ENCODE measurements at places on chromosomes 4 and X.

DNA sequence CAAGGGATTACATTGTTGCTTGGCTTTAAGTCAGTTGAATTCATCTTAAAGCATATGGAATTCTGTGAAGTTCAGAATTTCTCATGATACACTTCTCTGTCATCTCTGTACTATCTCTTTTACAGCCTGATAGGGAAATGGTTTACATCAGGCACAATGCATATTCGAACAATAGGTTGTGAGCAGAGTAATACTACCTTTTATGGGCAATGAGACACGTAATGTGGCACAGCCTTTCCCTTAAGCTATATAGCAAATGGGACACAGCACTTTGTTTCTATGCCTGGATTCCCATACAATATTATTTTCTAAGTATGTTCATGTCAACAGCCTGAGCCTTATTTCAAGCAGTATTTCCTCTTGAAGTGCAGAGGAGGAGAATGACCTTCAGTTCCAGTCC, 58.4 kb downstream of the SYNPO2 start:
- DNase-seq, result no peak

DNA sequence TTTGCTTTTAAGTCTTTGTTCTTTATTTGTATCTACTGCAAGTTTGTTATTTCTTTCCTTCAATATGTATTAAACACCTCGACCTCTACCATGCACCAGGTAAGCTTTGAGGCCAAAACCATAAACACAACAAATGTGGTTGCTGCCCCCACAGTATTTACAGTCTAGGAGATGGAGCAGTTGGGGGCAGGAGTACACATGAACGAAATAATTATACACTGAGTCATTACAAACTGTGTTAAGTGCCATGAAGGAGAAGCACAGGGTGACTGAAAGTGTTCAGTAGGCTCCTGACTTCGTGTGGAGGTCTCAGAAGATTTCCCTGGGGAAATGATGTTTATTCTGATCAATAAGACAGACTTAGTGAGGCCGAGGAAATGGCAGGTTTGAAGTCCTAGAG, 30.3 kb downstream of the SLC25A43 start:
- no peak for DNase-seq

- no peak for DNase-seq
Observed at GRCh38 chr4:8768357-8768999, 103.2 kb downstream of the HMX1 start.

GRCh38 chr4:10140866-10141759, 24.5 kb upstream of the WDR1 start:
- DNase-seq, result no peak

DNA sequence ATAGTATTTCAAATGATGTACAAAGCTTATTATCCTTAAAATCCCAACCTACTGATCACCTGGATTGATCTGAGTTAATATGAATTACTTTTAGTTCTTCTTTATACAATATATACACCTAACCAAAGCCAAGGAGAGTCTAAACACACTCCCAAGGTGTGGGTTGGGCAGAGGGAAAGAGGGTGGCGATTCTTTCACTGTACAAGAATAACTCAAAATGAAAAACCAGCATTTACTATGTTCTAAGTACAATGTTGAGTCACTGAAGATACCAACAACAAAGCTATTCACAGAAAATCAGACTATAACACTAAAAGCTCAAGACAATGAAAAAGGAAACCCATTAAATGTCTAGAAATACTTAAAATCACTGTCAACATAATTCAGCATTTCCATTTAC, 46.6 kb downstream of the ANKRD17 start:
- DNase-seq, result no peak

- DNase-seq, result no peak
Observed at GRCh38 chrX:80512924-80513323, 92.7 kb downstream of the TENT5D start.

GRCh38 chrX:153477901-153478300, 7.5 kb upstream of the HAUS7 start:
- no peak for DNase-seq

- DNase-seq, result no peak
Observed at GRCh38 chr4:147786031-147786430, 54.1 kb downstream of the ARHGAP10 start.

- no peak for DNase-seq
Observed at GRCh38 chrX:17592117-17592516, 145.2 kb upstream of the SCML1 start.

GRCh38 chrX:134180601-134181274, 56.2 kb upstream of the CCDC160 start:
- no peak for DNase-seq

DNA sequence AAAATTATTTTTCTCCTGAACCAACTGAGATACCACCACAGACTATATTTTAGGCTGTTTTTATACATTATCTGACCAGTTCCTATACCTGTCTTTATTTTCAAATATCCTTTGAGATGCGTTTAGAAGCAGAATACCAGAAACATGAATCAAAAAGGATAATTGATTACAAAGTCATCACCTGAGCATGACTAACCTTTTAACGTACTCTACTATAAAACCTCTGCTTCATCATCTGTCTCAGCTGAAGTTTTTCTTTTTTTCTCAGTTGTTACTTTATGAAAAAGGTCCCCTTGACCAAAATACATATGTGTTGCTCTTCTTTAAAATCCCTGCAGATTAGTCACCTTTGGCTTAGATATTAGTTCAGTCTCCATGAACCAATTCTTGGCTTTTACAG, 109.8 kb downstream of the AMMECR1 start:
- no peak for DNase-seq

DNA sequence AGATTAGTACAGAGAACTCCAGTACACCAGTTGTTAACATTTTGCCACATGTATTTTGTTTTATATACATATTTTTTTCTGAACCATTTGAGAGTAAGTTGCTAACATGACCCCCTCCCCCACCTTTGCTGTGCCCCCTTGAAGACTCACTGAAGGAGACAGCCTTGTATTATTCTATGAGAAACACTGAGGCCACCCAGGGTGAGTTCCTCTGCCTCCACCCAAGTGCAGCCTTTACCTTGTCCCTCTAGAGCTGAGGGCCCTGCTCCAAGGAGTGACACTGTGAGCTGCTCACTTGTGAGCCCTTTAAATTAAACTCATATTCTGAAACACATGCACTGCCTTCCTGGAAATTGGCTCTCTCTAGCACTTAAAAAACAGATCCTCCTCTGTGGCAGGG, 21.1 kb downstream of the KIT start:
- DNase-seq, result no peak

- DNase-seq, result no peak
Observed at GRCh38 chrX:34343001-34343400, 210.9 kb upstream of the FAM47A start.

DNA sequence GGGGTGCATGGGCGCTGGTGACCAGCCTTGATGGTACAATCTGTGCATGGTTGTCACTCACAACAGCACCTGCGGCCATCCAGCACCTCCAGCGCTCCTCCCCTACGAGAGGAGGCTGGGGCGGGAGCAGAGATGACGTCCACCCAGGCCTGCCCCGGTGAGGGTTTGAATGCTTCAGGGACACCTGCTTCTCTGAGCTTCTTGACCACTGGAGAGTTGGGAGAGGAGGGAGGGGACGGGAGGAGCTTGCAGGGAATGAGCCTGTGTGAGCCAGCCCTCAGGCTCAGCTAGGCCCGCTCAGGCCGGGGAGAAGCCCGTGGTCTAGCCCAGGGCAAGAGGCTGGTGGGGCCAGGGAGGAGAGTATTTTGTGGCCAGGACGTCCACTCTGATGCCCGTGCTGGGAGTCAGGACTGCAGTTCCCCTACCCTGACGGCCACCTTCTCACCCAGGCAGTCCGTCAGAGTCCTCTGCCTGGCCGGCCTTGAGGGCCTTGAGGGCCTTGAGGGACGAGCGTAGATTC, 59.2 kb downstream of the CPZ start:
- no peak for DNase-seq

DNA sequence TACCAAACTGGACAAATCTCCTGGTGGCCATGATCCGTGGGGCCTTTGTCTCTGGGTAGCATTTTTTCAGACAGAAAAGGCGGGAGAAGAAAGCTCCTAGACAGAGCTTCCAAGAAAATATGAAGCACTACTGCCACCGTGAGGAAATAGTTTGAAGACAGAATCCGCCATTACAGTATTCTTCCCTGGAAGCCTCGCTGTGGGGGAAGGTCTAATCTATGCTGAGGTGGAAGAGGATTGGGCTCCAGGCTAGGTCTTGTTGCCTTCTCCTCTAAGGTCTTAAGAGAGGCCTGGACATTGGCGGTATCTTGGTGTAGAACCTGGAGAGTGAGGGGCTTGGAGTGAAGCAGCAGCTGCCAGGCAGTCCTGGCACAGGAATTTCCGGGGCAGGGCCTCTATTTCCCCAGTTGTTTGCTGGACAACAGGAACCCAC, 218.9 kb downstream of the OR13H1 start:
- no peak for DNase-seq

DNA sequence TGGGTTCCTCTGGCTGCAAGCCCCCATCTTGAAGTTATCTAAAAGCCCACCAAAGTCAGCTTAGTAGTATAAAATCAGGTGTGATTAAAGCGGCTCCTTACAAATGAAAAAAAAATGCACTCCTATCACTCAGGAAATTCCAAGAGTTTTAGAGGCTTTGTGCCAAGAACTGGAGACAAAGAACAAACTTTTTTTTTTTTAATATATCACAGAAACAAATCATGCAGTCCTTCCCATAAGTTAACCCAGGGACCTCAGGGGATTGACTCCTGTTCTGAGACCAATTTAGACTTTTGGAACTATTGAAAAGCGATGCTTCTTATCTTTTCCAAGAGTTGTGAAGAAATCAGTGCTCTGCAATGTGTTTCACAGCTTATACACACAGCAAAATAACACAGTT, 53.6 kb downstream of the HHIP start:
- DNase-seq, result no peak

GRCh38 chr4:151983854-151984253, 223.0 kb upstream of the GATB start:
- DNase-seq, result no peak

DNA sequence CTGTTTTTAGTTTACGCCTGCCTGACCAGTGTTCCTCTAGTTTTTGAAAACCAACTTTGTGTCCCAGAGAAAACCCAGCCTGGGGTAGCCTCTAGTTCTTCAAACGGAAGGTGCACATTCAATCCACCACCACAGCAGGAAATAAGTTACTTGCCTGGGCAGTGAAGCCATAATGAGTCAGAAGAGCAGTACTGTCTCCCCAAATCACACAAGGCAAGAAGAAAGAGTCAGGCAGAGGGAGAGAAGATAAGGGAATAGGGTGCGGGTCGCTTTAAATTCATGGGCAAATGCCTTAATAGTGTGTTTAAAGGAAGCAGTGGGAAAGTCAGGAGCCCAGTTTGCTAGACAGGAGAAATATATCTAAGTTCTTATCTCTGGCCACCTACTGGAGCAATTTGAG, 333.8 kb upstream of the GRIA3 start:
- no peak for DNase-seq

DNA sequence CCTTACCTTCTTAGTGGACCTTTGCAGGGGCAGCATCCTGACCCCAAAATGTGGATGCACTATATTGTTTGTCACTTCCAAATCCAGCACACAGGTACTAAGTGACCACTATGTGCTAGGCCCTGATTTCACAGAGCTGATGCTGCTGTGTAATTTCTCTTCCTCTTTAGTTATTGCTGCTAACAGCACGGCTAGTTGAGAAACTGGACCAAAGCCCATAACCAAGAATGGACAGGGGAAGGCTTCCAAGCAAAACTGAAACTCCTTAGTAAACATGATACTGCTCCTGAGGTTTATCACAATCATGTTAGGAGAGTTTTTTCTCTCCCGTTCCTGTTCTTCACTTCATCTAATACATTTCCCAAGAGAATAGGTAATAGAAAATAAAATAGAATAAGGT, 172.9 kb upstream of the TTC29 start:
- peak; percentile 69 for DNase-seq

- DNase-seq, result peak; percentile 98
Observed at GRCh38 chr4:32499171-32499570, 1779.0 kb downstream of the PCDH7 start.

- DNase-seq, result no peak
Observed at GRCh38 chrX:7647831-7648230, 195.1 kb upstream of the VCX start.

- no peak for DNase-seq
Observed at GRCh38 chrX:19882066-19882775, 5.2 kb downstream of the SH3KBP1 start.

DNA sequence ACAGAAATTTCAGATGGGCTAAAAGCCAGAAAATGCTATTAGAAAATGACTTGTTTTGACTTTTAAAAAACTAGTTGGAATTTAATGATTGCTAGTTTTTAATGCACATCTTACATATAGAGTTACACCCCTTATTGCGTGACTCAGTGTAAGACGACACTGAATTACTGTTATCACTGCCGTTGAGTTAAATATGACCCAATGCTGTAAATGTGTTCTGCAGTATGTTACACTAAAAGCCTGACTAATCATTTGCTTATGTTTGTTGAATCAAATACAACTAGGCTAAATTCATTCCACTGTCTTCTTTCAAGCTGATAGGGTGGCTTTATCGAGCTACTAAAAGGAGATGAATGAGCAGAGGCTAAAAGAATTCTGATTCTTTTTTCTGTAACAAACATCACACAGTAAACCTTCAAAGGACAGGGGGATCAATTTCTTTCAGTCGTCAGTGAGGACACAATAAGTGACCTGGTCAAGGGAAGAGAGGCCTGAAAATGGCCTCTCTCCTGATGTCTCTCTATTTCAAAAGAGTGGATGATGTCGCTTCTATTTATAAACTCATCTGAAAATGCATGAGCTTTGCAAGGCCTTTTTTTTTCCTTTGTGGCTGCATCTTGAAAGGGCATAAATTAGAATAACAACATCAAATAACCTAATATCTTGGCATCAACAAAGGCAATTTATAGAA, 142.2 kb upstream of the KCNIP4 start:
- peak; percentile 17 for DNase-seq

- DNase-seq, result no peak
Observed at GRCh38 chr4:6509587-6509986, 37.2 kb upstream of the PPP2R2C start.

DNA sequence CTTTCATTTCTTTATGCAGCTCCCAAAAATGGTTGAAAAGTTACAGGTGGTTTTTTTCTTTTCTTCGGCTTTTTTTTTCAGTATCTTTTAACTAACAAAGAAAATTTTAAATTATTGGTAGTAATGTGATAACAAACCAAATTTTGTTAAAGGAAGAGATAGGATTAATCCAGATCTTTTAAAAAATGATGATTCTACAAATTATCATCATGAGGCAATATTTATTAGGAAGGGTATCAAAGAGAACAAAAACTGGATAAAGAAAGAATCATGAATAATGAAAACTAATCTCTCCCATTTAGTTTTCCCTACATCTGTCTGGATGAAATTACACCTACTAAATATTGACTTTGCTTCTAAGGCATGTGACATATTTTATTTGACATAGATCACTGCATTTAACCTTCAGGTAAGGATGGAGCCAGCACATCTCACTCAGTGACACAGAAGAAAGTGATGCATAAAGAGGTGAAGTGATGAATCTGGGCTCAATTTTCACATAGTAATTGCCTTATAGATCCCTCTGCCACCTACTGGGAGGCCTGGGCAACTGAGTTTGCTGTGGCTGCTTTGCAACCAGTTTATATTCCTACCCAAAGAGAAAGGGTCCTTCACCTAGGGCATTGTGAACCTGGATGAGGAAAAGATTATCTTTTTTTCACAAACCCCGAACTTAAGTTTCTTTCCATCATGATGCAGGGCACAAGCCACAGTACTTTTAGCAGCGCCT, 155.6 kb downstream of the HNRNPD start:
- DNase-seq, result no peak

- no peak for DNase-seq
Observed at GRCh38 chr4:53592686-53593501, 1.6 kb upstream of the LNX1 start.

- DNase-seq, result no peak
Observed at GRCh38 chr4:7027284-7027683, 15.9 kb upstream of the TADA2B start.

GRCh38 chr4:40789031-40789430, 39.3 kb downstream of the NSUN7 start:
- no peak for DNase-seq
